NCI-H2081 treated with DMSO at 0.1 percent for 48 hours (cell line): ENCODE measurements at places on chromosomes 5 and 9.

DNA sequence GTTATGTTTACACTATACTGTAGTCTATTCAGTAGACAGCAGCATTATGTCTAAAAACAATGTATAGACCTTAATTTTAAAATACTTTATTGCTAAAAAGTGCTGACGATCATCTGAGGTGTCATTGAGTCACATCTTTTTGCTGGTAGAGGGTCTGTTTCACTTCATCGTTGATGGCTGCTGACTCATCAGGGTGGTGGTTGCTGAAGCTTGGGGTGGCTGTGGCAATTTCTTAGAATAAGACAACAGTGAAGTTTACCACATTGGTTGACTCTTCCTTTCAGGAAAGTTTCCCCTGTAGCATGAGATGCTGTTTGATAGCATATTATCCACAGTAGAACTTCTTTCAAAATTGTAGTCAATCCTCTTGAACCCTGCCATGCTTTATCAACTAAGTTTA is 150.3 kb downstream of the FBXL7 start:
- DNase-seq: no peak

DNA sequence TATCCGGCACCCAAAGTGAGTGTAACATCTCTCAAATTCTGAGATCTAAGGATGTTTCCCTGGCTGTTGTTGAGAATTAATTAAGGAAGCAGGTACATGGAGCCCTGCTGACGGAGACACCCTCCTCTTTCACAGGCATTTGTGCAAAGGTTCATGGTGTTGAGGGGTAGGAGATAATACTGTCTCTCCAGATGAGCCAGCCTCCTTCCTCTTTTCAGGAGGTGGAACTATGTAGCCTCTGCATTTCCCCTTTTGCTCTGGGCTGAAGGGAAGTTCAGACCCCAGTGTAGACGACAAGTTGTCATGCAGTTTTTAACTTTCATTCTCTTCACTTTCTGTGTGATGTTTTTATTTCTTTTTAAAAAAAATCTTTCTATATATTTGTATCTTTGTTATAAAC is 107.5 kb downstream of the GALNT10 start:
- DNase-seq: no peak

GRCh38 chr9:137301081-137301947 is 757 bp downstream of the NRARP start:
- no peak for DNase-seq

GRCh38 chr9:71748280-71748743 is 20.0 kb downstream of the CEMIP2 start:
- DNase-seq: no peak

DNA sequence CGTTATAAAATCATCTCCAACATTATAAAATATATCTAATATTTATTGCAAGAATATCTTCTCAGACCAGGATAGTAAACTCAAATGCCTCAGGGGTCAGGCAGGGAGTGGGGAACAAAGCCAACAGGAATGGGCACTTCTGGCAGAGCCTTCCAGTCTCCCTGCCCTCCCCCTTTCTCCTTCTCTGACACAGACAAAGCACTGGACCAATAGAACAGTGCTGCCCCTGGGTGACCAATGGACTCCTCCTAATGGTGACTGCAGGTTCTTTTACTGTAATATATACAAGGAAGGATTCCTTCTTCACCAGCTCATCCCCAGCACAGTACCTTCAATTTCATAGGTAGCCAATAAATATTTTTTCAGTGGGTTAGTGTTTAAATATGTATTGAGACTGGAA is 31.1 kb upstream of the MAMDC2 start:
- no peak for DNase-seq

DNA sequence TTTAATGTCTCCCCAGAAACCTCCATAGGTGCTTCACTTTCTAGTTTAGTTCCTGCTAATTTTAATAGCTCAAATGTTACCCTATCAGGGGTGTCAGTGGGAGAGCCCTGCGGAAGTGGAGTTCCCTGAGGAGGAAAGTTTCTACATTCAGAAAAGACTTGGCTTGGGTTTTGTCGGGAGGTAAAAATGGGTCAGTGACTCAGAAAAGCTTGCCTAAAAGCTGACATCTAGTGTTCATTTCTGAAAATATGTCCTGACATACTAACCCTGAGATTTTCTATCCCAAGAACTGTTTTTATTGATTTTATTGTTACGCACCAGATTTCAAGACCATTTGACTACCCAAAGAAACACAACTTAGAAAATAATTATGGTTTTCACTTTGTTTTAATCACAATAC is 40.9 kb upstream of the GLDC start:
- no peak for DNase-seq
